ENCODE measurements at places on chromosomes 16 and 17. TPM values are rescaled to one million over a fixed set of nuclear protein-coding genes. Genes with fewer than 3 reads are reported as not detected.

DNA sequence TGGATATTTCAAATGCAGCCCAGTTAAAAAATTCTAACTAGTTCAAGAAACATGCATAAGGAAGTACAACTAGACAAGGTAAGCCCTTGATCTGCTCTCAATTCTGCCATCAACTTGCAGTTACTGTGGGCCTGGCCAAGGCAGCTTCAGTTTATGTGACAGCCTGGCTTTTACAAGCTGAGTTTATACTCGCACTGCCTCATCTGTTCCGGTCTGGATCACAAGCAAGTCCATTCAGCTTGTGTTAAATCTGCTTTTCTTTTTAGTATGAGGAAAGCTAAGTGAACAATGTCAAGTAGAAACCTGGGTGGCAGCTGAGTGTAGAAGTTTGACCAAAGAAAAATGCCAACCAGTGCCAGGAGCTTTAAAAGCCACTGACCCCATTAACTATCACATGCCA, 76.6 kb upstream of the CORO6 start:
- DNase-seq, result no peak

- DNase-seq, result no peak
Measured at GRCh38 chr16:69816996-69817395, 54.9 kb downstream of the WWP2 start.

DNA sequence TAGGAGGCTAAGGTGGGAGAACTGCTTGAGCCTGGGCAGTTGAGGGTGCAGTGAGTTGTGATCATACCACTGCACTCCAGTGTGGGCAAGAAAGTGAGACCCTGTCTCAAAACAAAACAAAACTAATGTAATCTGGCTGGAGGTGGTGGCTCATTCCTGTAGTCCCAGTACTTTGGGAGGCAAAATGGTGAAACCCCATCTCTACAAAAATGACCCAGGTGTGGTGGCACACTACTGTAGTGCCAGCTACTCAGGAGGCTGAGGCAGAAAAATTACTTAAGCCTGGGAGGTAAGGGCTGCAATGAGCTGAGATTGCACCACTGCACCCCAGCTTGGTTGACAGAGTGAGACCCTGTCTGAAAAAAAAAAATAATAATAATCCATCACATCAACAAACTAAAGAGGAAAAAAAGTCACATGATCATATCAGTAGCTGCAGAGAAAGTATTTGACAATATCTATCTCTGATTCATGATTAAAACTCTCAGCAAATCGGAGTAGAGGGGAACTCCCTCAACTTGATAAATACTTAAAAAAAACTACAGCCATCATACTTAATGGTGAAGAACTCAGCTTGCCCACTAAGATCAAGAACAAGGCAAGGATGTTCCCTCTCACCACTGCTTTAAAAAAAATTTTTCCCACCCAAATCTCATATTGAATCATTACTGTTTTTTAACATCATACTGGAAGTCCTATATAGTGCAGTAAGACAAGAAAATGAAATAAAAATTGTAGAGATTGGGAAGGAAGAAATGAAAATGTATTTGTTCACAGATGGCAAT, 31.0 kb downstream of the DHRS7B start:
- DNase-seq, result no peak

DNA sequence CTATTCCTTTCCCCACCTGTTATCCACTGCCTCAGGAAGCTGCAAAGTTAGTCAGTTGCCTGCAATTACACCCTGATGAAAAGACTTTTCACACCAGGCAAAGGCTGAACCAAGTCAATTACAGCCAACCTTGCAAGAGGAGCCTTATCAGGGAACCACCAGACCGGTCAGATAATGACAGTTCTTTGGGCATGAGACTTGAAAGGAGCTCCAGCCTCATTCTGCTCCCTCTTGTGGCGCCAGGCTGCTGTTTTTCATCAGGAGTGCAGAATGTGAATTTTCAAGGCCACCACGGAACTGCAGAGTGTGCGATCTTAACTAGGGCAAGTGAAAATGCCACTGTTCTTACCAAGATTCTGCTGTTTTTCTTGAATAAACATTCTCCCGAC, 22.5 kb downstream of the DNAI2 start:
- DNase-seq, result no peak

- DNase-seq, result no peak
Measured at GRCh38 chr16:52404546-52404945, 142.4 kb downstream of the TOX3 start.

- no peak for DNase-seq
Measured at GRCh38 chr17:19943026-19943425, 34.6 kb downstream of the AKAP10 start.

DNA sequence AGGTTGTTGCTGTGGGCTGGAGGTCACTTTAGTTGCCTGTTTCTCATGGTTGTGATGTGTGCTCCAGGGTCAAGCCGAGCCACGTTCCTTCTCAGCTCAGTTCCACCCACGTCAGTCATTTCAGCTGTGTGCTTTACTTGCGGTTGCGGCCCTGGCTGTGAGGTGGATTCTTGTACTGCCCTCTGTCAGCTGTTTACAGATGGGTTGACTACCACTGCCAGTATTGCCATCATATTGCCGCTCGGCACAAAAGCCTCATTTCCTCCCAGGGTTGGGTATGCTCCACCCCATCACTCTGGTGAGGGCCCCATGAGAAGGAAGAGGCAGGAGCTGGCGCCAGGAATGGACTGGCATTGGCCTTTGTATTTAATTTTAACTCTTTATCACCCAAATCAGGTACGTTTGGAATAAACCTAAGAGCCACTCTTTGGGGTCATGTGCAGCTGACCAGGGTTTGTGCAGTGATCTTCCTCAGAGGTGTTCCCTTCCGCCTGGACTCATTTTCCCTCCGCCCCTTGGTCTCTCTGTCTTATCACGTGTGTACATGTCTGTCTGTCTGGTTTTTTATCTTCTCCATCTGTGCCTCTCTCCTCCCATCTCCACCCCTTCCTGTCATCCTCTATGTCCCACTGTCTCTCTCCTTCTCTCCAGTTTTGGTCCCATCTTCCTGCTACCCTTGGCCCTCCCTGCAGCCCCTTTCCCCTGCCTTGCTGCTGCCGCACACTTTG, 25.0 kb downstream of the METTL22 start:
- no peak for DNase-seq

DNA sequence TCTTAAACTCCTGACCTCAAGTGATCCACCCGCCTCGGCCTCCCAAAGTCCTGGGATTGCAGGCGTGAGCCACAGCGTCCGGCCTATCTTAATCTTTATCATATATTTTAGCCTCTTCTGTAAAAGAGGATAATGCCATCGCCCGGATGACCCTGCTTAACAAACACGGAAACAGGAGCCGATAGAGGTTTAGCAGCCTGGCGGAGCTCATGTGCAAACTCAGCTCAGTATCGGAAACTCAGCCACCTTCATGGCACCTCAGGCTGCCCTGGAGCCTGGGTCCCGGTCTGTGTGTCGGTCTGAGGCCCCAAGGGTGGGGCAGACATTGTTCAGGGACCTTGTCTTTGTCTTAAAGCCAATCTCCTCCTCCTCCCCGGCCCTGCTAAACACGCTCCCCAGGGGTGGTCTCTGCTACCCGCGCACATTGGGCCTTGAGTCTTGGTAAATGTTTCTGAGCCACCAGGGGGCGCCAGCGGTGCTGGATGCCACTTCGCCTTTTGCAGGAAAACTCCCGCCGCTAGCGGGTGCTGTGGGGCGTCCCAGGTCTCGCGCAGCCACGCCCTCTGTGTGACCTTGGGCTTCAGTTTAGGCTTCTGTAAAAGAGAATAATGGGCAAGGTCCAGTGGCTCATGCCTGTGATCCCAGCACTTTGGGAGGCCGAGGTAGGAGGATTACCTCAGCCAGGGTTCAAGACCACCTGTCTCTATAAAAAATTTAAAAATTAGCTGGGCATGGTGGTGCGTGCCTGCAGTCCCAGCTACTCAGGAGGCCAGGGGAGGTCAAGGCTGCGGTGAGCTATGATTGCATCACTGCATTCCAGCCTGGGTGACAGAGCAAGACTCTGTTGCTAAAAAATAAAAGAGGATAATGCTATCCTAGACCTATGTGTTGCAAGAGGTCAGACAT, 2.7 kb downstream of the CETP start:
- DNase-seq, result peak; percentile 47

DNA sequence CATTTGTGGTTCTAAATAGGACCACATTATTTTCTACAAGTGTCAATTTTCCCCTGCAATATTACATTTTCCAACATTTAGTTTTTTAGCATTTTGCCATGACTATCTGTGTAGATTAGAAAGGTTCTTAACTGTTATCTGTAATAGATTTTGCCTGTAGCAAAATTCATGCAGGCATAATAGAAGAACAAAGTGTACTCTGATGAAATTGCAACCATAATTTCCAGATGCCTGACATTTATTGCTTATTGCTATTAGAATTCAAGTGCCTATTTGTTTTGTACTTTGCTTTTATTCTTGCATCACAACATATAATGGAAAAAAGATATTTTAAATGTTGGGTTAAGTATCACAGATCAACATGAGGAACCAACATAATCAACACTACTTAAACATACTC, 337.7 kb downstream of the TOX3 start:
- DNase-seq, result no peak

GRCh38 chr16:86414991-86415740, 95.2 kb upstream of the FOXF1 start:
- no peak for DNase-seq

DNA sequence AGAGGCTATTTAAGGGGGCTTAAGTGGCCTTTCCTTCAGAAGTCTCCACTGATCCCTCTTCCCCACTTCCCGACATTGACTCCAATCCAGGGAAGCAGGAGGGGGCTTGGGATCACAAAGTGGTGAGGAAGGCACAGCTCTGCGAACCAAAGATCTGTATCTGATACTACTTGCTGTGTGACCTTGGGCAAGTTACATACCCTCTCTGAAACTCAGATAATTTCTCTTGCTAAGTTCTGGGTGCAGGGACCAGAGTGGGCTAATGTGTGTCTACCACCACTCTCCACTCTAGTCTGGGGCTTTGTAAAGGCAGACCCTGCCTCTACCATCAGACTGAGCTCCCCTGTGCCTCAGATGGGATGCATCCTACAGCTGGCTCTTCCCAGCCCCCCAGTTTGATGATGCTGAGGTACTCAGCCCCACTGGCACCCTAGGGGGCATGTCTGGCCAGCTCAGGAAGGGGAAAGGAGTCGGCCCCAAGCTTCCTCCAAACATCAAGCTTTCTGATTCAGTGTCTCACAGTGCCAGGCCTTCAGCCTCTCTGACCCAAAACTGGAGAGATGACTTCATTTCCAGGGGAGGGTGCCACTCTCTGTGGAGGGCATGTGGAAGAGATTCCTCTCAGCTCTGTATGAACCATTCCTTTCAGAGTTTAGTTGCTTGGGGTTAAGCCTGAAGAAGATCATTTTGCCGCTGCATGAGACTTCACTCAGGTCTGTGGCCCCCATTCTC, 10.9 kb downstream of the DLX4 start:
- no peak for DNase-seq

- DNase-seq, result no peak
Measured at GRCh38 chr16:56869513-56870275, 4.7 kb downstream of the SLC12A3 start.

- DNase-seq, result no peak
Measured at GRCh38 chr17:31329221-31329620, 7.8 kb upstream of the EVI2A start.

DNA sequence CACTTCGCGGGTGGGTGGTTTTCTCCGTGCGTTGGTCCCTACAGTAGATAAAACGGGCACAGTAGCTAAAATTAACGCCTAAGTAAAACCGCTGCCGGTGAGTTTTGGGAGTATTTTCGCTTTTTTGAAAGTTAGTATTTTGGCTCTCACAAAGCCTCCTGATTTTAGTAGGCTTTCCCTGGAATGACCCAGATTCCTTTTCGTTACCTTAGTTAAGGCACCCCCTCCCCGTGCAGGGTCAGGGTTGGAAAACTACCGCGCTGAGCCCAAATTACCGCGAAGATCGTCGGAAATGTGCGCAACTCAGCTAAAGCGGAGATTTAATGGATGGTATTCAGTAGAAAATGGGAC, 28.3 kb upstream of the ST6GALNAC1 start:
- DNase-seq, result no peak

GRCh38 chr17:15194859-15195277, 70.3 kb downstream of the PMP22 start:
- no peak for DNase-seq

DNA sequence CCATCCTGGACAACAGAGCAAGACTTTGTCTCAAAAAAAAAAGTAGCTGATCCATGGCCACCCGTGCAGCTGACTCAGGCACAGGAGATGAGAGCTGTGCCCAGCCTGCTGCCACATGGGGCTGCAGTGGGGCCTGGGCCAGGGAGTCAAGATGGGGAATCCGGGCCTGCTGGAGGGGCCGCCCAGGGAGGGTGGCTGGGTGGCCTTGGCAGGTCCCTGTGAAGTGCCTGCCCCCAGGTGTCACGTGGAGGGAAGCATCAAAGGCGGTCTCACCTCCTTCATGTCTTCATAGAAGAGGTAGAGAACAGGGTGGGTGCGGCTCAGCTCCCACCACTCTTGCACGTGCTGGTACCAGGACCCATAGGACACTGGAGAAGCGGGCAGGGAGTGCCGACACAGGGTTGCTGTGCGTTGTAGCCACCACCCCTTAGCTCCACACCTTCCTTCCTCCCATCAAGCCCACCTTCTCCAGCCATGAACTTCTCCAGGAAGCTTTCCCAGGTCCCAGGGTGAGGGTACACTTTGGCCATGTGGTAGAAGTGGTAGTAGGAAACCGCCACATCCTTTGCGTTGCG, 3.8 kb downstream of the SULT1A2 start:
- no peak for DNase-seq

- no peak for DNase-seq
Measured at GRCh38 chr16:714079-714478, 839 bp upstream of the METRN start.

GRCh38 chr17:2521257-2521656, 9.6 kb upstream of the METTL16 start:
- DNase-seq, result no peak

GRCh38 chr17:700504-701094, 14.0 kb downstream of the VPS53 start:
- no peak for DNase-seq

DNA sequence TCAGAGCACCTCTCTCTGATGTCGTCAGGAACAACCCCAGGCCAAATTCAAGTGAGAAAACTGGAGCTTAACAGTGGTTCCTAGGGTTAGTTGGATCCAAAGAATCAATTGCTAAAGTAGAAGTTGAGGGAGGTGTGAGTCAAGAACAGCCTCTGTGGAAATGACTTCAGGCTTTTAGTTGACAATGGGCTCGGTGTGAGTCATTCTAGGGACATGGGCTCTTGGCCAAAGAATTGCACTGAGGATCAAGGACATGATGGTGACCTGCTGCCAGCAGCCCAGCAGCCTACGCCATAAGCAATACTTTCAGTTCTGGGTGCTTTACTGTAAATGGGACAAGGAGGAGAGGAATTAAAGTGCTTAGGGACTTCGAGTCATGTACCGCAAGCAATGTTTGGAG, 32.1 kb upstream of the SMURF2 start:
- no peak for DNase-seq

- DNase-seq, result no peak
Measured at GRCh38 chr16:79595231-79595641, 5.3 kb downstream of the MAF start.

GRCh38 chr17:46053911-46054534, 55.0 kb downstream of the STH start:
- DNase-seq, result no peak

TERB1 gene
- not detected for total RNA-seq

ITGAX gene
- total RNA-seq, result 4.5 TPM

C16orf46 gene
- total RNA-seq, result not detected

DOC2A gene
- total RNA-seq, result 0.50 TPM

ITGB4 gene
- 60.6 TPM for total RNA-seq

HOXB9 gene
- not detected for total RNA-seq

RTN4RL1 gene
- 4.0 TPM for total RNA-seq

Data from esophagus squamous epithelium (tissue), 5 donors.